ENCODE measurements at places on chromosomes 4 and X.

GRCh38 chr4:72330381-72330780 is 238.6 kb downstream of the ADAMTS3 start:
- DNase-seq: no peak

GRCh38 chr4:75344915-75345314 is 169.3 kb downstream of the RCHY1 start:
- no peak for DNase-seq

- no peak for DNase-seq
These were observed 14.2 kb downstream of the BST1 start for GRCh38 chr4:15717086-15717485.

DNA sequence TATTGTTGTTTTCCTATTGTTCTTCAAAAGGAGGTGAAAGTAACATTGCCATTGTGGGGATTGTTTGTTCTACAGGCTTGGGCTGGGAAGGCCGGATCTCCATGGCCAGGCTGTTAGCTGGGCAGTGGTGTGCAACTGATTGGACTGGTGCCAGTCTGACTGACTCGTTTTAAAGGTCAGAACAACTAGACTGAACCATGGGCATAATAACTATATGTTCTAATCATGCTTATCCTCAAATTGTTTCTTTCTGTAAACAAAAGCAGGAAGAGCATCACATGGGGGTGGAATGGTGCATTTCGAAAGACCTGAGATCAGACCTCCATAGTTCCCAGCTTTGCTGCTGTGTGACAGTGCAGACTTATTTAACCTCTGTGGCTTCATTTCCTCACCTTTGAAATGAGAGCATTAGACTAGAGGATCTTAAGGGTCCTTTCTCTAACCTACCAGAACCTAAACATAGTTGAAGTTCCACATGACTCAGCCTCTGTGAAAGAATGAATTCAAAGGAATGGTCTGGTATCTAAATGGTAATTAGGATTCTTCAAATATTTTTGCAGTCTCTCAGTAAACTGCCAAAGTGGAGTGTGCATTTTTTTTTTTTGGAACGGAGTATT is 66.7 kb upstream of the PGRMC2 start:
- no peak for DNase-seq

DNA sequence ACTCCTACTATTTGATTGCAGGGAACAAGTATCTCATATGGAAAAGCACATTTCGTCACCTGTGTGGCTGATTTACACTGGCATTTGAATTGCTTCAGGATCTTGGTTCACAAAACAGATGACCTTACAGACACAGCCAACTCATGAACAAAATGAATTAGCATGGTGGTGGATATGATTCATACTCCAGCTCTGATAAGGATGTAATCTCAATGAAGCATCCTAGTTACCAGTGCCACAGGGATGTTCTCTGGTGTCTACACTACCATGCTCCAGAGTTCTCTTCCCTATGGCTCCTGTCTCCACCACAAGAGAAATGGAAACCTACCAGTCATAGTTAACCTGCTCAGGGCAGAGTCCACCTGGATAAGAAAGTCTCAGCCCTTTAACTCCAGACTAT is 40.7 kb downstream of the TEC start:
- no peak for DNase-seq

- no peak for DNase-seq
These were observed 274.7 kb upstream of the FGF13 start for GRCh38 chrX:138986235-138986634.

GRCh38 chr4:56748271-56748670 is 67.2 kb upstream of the HOPX start:
- no peak for DNase-seq

DNA sequence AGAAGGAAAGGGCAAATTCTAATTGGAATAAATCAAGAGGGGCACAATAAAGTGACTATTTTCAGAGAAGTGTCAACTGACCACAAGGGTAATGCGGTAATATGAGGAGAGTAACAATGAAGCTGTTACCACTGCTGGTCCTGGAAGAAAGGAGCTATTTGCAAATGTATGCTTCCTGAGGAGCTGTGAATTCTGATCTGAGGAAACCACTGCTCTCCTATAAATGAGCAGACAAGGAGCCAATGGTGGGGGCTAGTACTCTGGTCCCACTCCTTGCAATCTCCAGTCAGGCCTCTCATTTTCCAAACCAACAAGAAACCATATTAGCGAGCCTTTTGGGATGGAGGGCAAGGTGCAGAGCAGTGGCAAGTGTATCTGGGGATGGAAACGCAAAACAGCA is 770.2 kb downstream of the FSTL5 start:
- DNase-seq: no peak

- DNase-seq: no peak
These were observed 421.9 kb downstream of the ANKRD50 start for GRCh38 chr4:124290678-124291077.

DNA sequence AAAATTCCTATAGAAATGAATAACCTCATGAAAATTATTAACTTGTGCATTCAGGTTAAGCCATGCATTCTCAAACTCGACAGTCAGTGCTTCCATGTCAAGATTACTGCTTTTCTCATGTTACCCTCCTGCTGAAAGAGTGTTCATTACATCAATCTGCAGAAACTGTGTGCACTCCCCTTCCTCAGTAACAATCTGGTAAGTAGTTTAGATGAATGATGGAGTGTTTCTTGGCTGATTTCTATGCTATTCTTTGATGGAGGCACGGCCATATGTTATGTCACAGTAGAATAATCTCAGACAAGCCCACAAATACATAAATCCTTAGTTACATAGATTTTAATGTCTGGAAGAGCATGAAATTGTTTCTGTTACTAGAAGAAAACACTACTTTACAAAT is 193.3 kb upstream of the FAM47A start:
- no peak for DNase-seq

- DNase-seq: no peak
These were observed 190.1 kb upstream of the GPRIN3 start for GRCh38 chr4:89497517-89498308.

DNA sequence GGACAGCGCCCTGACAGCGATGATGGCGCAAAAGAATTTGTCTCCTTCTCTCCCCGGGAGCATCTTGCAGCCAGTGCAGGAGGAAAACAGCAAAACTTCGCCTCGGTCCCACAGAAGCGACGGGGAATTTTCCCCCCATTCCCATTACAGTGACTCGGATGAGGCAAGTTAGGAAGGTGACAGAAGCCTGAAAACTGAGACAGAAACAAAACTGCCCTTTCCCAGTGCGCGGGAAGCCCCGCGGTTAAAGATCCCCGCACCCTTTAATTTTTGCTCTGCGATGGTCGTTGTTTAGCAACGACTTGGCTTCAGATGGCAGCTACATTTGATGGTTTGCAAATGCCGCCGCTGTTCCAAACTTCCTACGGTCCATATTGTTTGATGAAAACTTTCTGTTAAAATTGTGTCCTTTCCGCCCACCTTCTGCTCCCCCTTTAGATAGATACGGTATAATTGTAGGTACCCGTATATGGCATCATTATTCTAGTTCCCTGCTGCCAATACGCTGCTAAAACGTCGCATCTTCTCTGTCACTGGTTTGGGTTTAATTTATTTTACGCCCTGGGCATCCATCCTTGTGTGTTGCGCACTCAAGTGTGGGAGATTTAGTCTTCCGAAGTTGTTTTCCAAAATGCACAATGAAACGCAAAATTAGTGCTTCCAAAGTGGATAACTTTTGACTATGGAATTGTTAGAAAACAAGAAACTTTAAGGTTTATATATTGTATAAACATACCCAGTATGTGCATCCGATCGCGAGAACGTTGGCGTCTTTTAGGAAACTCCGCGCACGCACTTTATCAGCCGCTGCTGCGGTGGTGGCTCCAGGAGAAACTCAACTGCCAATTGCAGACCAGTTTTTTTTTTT is 1.5 kb downstream of the ATOH1 start:
- no peak for DNase-seq

DNA sequence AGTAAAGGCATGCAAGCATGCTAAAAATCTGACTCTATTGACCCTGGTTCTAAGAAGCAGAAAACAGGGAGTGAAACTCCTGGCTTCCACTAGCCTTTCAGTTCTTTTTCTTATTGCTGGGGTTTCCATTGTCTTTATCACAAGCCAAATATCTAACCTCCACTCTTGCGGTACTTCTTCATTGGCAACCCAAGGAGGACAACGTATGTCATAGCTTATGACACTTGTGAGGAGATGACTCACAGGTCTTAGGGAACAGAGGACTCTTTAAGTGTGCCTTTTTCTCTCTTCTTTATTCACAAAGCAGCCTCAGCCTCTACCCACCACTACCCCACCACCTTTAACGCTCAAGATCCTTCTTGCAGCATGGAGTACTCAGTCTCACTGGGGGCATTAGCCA is 124.2 kb downstream of the GUCY2F start:
- no peak for DNase-seq

- DNase-seq: peak; percentile 35
These were observed 547 bp downstream of the GUCY1A1 start for GRCh38 chr4:155667222-155667567.

DNA sequence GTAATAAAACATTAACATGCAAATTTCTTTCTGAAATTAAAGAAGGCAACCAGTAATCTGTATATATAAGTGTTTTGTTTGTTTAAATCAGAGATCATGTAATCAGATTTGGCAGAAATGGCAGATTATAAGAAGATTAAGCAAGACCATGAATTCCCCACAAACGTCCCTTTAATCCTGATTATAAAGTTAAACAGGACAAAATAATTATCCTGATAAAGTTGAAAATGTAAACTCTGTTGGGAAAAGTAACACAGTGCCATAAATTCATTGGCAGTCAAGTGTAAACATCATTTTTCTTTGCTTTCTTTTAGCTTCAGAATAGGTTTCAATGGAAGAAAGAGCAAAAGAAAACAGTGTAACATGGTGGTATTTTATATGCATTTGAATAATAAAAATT is 256.3 kb downstream of the KCNIP4 start:
- DNase-seq: no peak

GRCh38 chr4:7389101-7389701 is 45.5 kb downstream of the PSAPL1 start:
- DNase-seq: no peak

- no peak for DNase-seq
These were observed 890 bp downstream of the RASSF6 start for GRCh38 chr4:73619346-73619745.

DNA sequence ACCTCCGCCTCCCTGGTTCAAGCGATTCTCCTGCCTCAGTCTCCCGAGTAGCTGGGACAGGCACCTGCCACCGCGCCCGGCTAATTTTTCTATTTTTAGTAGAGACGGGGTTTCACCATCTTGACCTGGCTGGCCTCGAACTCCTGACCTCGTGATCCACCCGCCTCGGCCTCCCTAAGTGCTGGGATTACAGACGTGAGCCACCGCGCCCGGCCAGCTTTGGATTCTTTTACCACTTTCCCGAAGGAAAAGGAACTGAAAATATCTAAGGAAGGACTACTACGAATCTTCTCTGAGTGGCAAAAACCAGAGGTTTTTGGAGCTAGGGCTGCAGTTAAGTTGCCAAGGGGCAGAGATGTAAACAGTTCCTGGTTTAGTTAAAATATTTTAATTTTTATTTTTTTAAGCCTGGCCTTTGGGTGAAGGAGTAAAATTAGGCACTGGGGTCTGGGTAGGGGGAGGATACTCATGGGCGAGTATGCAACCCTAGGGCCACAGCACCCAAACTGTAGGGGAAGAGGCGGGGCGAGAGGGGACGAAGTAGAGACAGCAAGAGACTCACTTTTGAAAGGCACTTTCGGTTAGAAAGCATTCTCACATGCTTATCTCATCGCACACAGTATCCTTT is 525 bp upstream of the CISD2 start:
- DNase-seq: no peak

DNA sequence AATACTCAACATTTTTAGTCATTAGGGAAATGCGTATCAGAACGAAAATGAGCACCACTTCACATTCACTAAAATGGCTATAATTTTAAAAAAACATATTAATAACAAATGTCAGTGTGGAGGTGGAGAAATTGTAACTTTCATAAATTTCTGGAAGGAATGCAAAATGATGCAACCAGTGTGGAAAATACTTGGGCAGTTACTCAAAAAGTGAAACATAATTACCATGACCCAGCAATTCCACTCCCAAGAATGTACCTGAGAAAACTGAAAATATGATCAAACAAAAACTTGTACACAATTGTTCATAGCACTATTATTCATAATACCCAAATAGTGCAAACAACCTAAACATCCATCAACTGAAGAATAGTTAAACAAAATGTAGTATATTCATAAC is 76.1 kb upstream of the FAM241A start:
- DNase-seq: no peak

- no peak for DNase-seq
These were observed 2.4 kb upstream of the SH3KBP1 start for GRCh38 chrX:19889582-19890342.

GRCh38 chrX:70444326-70444945 is at the start of gene DLG3:
Gene DLG3 (plus strand): TSS chrX:70444835. CDS start chrX:70445202, 367 bp downstream.
- DNase-seq: peak; percentile 40

- DNase-seq: no peak
These were observed 113.9 kb upstream of the VAMP7 start for GRCh38 chrX:155767051-155767875.

DNA sequence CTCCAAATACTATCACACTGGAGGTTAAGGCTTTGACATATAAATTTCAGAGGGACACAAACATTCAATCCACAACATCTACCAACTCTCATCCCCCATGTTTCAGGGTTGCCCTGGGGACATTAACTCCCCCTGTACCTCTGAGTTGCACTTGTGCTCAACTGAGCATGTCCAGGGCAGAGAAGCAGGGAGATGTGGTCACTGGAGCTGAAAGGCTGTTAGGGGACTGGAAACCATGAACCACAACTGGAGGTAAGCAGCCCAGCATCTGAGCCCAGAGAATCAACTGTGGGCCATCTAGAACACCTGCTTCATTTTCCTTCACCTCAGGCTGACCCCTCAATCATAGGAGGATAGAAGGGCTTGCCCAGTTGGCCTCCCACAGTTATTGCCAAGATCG is 641.1 kb downstream of the MID1IP1 start:
- DNase-seq: no peak

DNA sequence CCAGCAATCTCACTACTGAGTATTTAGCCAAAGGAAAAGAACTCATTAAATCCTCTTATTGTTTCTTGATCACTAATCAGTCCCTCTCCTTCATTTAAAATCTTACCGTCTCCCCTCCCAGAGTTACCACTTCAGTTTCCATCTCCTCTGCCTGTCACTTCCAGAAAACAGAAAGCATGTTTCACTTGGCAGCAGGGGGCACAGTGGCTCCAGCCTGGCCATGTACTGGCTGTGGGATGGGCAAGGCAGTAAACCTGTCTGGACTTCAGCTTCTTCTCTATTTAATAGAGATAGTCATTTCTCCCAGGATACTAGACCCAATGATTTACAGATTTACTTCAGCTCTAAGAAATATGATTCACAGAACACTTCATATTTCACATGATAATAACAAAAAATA is 63.2 kb downstream of the CD40LG start:
- DNase-seq: peak; percentile 0

DNA sequence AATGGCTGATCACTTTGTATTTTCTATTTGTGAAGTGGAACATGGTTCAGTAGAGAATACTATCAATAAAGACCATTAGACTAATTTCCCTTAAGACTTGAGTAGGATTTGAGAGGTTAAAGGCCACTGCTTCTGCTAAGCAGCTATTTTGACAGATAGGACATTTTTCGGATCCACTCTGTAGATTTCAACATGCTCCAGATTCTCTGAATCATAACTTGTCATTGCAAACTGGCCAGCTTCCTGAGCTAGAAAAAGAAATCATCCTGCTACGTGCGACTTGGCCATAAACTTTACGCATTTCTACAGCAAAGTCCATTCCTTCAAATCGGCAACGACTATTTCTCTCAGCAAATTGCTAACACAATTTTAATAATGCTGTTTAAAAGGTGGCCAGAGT is 55.2 kb downstream of the MGST2 start:
- no peak for DNase-seq

GRCh38 chr4:3202836-3203820 is 45.8 kb upstream of the MSANTD1 start:
- DNase-seq: peak; percentile 35

Data from hippocampal formation (tissue), 2 donors.